ENCODE measurements at places on chromosomes 4 and X.

DNA sequence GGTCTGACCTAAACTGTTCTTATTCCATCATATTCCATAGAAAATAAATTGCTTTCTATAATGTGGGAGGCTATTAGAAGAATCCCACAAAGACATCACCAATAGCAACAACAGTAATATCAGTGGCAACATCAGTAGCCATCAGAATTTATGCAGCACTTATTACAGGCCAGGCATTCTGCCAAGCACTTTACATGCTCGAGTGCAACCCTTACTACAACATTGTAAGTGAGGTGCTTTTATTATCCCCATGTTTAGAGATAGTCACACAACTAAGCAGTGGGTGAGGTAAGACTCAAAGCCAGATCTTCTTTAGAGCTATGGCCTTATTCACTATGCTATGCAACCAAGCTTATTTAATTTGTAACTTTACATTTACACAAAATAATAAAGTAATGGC is 317.1 kb upstream of the BMP3 start:
- DNase-seq, result no peak

DNA sequence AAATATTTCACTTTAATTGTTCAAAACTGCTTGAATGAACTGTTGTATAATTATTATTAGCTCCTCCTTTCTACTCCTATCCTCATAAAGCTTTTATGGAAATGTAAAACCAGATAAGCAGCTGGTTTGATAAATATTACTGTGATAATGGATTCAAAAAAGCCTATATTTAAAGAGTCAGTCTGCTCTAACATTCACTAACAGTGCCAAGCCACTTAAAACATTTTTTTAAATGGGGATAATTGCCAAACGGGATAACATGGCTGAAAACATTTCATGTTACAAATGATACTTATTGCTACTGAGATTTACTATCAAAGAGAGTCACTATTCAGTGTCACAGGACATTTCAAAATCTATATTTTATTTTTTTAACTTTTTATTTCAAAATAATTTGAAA is 17.4 kb downstream of the ARHGAP24 start:
- no peak for DNase-seq

GRCh38 chr4:38821739-38822138 is 17.1 kb upstream of the TLR1 start:
- no peak for DNase-seq

- DNase-seq, result peak; percentile 31
Observed at GRCh38 chrX:120302434-120302833, 8.8 kb downstream of the TMEM255A start.

- no peak for DNase-seq
Observed at GRCh38 chr4:183332447-183332846, 10.2 kb upstream of the CLDN24 start.

- peak; percentile 31 for DNase-seq
Observed at GRCh38 chr4:98996056-98996764, 689 bp downstream of the METAP1 start.

- DNase-seq, result no peak
Observed at GRCh38 chr4:182257503-182257902, 14.3 kb downstream of the TENM3 start.

DNA sequence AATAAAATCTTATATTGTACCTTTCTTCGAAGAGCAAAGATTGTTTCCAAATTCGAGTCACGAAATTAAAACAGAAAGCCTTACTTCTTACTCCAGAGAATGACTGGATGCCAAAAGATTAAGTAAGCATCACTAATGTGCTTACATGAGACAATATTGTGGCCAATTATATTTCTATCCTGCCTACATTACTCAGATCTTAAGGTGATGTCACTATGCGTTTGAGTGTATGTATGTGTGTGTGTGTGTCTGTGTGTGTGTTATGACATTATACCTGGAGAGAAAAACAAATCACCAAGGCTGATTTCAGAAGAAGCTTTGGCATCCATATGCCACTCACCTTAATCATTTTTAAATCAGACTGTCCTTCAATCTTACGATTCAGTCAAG is 556.3 kb downstream of the PPARGC1A start:
- DNase-seq, result no peak

DNA sequence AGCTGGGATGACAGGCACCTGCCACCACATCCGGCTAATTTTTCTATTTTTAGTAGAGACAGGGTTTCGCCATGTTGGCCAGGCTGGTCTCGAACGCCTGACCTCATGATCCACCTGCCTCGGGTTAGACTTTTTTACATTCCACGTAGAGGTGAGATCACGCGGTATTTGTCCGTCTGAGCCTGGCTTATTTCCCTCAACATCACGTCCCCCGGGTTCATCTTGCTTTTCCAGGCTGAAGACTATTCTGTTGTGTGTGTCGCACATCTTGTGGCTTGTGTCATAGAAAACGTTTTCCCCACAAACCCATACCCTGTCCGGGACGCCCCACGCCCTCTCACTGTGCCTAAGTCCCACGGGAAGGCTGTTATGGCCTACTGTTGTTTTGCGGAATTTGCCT is 185.3 kb downstream of the CRLF2 start:
- DNase-seq, result no peak

DNA sequence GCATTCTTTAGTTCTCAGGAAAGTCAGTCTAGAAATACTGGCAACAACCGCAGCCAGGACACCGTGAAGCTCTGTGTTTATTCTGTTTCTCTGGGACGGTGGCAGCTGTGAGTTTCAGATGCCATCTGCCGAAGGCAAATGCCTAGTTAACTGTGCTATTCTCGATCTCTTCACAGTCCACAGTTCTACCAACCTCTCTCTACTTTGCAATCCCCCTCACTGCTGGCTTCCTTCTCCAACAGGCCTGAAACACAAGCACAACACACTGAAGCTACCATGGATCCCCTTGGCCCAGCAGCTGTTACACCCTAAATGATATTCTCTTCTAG is 118.8 kb downstream of the ZNF827 start:
- DNase-seq, result no peak

GRCh38 chrX:37787423-37787869 is 7.6 kb downstream of the CYBB start:
- no peak for DNase-seq

DNA sequence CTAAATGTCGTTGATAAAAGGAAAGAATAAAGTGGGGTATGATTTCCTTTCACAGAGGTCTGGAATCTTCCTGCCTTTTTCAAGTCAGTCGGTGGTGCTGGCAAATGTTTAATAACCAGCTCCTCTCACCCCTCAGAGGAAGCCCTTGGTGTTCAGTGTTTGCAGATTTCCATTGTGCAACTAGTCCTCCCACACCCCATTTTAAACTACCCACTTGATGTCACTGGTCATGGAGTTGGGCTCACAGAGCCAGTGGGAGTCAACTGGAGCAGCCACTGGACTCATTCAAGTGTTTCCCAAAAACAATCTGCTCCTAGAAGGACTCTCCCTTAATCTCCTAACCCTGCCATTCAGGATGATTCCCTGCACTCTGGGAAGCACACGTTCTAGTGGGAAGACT is 149.2 kb downstream of the PTTG2 start:
- no peak for DNase-seq

DNA sequence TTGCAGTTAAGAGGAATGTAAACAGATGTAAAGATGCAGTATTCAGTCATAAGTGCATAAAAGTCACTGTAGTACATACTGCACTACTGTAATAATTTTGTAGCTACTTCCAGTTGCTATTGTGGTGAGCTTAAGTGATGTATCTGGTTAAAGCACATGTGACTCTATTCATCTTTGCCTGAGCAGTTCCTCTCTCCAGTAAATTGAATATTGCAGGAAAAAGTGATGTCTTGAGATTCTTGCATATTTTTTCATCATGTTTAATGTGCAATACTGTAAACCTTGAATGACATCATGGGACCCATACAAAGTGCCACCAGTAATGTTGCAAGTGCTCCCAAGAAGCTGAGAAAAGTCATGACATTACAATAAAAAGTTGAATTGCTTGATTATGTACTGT is 9.6 kb downstream of the UBA6 start:
- DNase-seq, result no peak

DNA sequence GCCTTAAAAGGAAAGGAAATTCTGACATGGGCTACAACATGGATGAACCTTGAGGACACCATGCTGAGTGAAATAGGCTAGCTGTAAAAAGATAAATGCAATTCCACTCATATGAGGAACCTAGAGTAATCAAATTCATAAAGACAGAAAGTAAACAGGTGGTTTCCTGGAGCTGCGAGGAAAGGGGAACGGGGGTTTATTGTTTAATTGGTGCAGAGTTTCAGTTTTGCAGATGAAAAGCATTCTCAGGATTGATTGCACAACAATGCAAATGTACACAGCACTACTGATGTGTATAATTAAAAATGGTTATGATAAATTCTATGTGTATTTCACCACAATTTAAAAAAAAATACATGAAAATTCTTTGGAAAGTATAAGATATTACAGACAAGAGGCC is 24.0 kb downstream of the PLRG1 start:
- DNase-seq, result no peak

DNA sequence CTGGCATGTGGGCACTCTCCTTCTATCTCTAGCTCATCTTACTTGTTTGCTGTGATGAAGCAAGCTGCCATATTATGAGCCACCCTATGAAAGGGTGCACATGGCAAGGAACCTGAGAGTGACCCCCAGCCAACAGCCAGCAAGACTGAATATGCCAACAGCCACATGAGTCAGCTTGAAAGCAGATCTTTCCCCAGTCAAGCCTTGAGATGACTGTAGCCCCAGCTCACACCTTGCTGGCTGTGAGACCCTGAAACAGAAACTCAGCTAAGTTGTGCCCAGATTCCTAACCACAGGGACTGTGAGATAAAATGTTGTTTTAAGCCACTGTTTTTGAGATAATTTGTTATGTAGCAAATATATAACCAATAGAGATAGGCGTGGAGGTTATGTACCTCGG is 36.2 kb downstream of the KDM5C start:
- no peak for DNase-seq

DNA sequence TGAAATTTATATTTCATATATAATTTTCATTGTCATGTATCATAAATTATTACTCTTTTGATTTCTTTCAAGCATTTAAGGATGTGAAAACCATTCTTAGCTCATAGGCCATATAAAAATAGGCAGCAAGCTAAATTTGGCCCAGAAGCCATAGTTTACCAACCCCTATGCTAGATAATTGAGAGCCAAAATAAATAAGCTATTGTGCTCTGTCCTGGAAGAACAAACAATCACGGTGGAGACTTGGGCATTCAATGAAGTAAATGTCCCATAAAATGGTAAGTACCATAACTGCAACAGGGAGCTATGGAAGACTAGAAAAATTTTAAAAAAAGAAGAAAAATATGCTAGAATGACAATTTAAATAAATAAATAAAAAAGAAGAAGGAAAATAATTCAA is 60.9 kb upstream of the PACRGL start:
- no peak for DNase-seq

DNA sequence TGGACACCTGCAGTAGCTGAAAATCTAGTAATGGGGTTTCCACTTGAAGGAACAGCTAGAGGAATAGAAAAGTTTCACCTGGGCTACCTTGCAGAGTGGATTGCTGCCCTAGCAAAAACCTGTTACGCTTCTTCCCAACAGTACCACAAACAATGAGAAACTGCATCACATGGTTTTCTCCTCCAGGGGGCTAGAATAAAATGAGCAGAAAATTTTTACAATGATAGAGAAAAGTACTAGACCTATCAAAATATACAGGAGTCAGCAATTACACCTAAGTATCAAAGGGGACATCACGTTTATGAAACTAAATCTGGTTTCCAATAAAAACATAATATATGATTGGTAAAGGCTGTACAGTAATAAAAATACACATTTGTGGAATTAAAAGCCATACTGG is 423.1 kb upstream of the PITX2 start:
- DNase-seq, result no peak

DNA sequence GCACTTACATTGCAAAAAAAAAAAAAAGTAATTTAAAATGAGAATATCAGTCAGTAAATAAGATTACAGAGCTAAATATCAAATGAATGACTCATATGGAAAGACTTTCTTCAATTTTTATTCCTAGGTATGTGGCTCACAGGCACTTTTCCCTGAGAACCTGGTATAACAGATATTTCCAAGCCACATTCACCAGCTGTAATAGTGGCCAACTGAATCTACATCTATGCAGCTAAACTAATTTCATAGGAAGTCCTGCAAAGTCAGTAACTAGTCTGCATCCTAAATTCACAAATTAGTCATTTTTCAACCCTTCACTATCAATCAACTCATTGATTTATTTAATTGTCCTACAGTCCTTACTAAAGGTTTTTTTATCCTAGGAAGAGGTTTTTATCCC is 5.6 kb downstream of the PDE5A start:
- no peak for DNase-seq

DNA sequence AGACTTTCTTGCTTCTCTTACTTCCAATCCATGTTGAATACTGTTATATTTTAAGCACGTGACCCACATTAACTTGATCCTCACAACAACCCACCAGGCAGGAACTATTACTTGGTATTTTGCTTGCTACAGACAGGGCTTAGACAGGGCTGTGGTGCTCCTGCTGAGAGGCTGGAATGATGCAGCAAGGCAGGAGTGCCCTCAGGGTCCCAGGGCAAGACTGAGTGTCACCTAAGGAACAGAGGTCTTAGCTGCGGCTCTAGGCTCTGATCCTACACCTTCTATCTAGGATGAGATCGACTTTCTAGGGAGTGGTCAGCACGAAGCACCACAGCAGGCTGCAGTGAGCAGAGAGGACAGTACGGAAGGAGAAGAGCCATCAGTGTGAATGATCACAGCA is 20.0 kb downstream of the TAPT1 start:
- no peak for DNase-seq

GRCh38 chr4:44662623-44663005 is 11.2 kb upstream of the YIPF7 start:
- no peak for DNase-seq

DNA sequence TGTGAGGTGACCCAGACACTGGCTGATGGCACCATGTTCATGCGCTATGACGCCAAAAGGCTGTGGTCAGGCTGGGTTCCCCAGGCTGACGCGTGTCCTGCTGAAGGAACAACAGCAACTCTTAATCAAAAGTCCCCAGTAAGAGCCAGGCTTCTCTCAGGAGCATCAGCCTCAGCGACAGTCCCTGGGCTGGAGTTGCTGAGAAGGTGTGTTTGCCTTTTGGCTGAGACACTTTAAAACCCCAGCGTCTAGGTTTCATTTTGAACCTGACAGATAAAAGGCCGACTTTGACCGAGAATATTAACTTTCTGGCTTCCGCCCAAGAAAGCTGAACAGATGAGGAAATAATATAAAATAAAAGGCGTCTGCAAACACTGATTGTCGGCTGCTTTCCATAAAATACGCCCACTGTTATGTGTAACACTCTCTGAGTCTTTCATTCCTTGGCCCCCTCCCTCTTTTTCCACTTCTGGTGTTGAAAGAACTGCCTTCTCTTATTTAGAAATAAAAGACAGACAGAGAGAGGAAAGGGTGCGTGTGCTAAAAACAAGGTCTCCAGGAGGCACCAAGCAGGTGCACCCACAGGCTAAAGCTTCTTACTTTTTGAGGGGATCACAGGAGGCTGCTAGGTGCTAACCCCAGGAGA is 373.6 kb downstream of the MID1IP1 start:
- no peak for DNase-seq

DNA sequence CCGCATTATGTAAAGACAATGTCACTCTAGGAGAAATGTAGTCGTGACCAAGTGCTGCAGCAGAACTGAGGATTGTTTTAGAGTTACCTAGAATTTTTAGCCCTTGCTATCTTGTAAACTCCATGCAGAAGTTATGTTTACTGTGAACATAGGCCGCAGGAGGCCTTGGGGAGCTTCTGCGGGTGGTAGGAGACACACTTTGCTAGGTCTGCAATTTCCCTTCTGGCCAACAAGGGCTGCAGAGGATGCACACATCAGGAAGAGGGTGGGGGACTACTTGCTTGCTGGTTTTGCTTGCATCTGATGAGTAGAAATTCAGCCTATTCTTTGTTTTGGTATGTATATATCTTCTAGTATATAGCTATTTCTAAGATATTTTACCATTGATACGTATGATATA is 23.1 kb downstream of the BANK1 start:
- DNase-seq, result no peak

- DNase-seq, result no peak
Observed at GRCh38 chr4:169583563-169583962, 28.8 kb downstream of the NEK1 start.
